ENCODE measurements at places on chromosomes 4 and X. TPM values are rescaled to one million over a fixed set of nuclear protein-coding genes. Genes with fewer than 3 reads are reported as not detected.

NXF2 gene
- polyA plus RNA-seq = not detected

TMEM165 gene
- 41.4 TPM for polyA plus RNA-seq

BEX3 gene
- polyA plus RNA-seq = 4.0 TPM

BEND2 gene
- 0.32 TPM for polyA plus RNA-seq

ASMT gene
- polyA plus RNA-seq = not detected

SSX3 gene
- not detected for polyA plus RNA-seq

FDCSP gene
- polyA plus RNA-seq = not detected

ARHGAP36 gene
- polyA plus RNA-seq = not detected

FGF13 gene
- polyA plus RNA-seq = not detected

GRCh38 chrX:30302956-30303355 lies 6.2 kb downstream of the NR0B1 start:
- H3K27me3 ChIP-seq = peaks cover 10% of the 10 kb centered on the region
- no peak for DNase-seq
- H3K36me3 ChIP-seq = no peaks in the 10 kb centered on the region
- H3K4me3 ChIP-seq = no peak overlapping the region
- H3K4me1 ChIP-seq = no peaks in the 10 kb centered on the region

GRCh38 chr4:112889619-112890527 lies 159.6 kb upstream of the ANK2 start:
- no peak for DNase-seq
- H3K27me3 ChIP-seq = no peaks in the 10 kb centered on the region
- H3K36me3 ChIP-seq = no peaks in the 10 kb centered on the region
- H3K4me3 ChIP-seq = no peak overlapping the region
- no peaks in the 10 kb centered on the region for H3K4me1 ChIP-seq
- no peak overlapping the region for H3K27ac ChIP-seq

DNA sequence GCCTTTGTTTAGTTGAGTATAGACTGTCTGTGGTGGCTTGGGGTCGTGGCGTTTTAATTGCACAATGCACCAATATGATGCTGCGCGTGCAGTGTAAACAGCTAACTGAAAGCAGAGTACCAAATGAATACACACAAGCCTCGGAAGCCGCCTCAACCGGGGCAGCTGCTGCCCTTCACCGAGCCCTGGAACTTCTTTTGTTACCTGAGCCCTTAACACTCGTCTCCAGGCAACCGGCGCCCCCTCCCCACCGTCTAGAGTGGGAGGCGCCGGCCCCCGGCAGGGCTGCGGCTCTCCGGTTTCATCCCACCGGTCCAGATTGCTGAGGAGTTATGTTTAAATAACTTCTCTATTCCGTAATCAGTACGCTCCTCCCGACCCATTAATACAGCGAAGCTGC lies 173.2 kb upstream of the TBL1X start:
- H3K4me1 ChIP-seq = peaks cover 6% of the 10 kb centered on the region
- peaks cover 38% of the 10 kb centered on the region for H3K27me3 ChIP-seq
- peak overlapping the region; percentile 50 for H3K4me3 ChIP-seq
- no peak for DNase-seq
- no peaks in the 10 kb centered on the region for H3K36me3 ChIP-seq

DNA sequence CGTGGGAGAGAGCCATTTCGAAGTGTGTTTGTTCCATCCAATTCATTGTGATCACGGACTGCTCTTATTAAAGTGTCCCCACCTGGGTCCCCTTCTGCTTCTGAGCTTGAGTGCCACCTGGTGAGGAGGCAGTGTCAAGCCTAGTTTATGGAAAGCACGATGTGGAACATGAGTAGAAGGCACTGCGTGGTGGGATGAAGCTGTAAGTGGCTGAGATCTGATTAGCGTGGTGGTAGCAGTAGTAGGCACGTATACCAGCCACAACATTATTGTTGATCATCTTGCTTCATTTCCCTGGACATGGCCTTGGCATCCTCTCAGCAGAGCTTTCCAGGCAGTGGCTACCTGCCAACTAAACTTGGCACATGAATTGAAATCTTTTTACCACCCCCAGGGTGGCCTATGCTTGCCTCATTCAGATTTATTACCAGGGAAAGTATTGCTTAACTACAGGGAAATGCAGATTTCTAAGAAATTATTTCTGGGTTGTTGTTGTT lies 46.4 kb downstream of the GPAT3 start:
- peak overlapping the region; percentile 0 for H3K27ac ChIP-seq
- H3K36me3 ChIP-seq = no peaks in the 10 kb centered on the region
- no peaks in the 10 kb centered on the region for H3K27me3 ChIP-seq
- no peak for DNase-seq
- H3K4me1 ChIP-seq = peaks cover 13% of the 10 kb centered on the region

- no peak for DNase-seq
- no peak overlapping the region for H3K4me3 ChIP-seq
- H3K27me3 ChIP-seq = no peaks in the 10 kb centered on the region
- no peaks in the 10 kb centered on the region for H3K36me3 ChIP-seq
Measured at GRCh38 chr4:22874334-22874912, 181.7 kb downstream of the GBA3 start.

DNA sequence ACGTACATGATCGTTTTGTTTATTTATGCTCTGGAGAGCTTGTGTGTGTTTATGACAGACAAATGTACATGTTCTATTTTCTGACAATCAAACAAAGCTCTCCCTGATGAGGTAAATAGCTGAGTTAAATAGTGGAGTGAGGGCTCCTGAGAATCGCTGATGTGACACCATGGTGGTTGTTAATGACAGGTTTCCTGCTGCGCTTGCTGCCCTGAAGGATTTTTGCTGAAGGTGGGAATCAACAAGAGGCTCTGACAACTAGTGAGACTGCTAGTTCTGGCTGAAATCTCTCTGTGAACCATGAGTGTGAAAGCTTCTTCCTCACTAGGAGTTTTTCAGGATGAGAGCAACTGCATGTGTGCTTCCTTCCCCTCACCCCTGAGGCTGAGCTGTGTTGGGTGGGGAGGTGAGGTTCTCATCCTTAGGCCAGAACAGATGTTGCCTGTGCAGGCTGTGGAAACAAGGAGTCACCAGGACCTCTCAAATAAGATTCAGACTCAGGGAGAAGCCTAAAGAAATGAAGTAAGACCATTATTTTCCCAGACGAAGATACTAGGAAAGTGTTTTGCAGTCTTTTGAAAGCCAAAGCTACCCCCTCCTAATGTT lies 173.4 kb upstream of the JADE1 start:
- peaks cover 6% of the 10 kb centered on the region for H3K27me3 ChIP-seq
- no peaks in the 10 kb centered on the region for H3K36me3 ChIP-seq
- H3K4me1 ChIP-seq = no peaks in the 10 kb centered on the region
- H3K27ac ChIP-seq = no peak overlapping the region

GRCh38 chr4:159682996-159683395 lies 580.1 kb downstream of the RAPGEF2 start:
- no peaks in the 10 kb centered on the region for H3K27me3 ChIP-seq
- H3K4me3 ChIP-seq = no peak overlapping the region
- no peaks in the 10 kb centered on the region for H3K36me3 ChIP-seq

- no peak overlapping the region for H3K4me3 ChIP-seq
- no peaks in the 10 kb centered on the region for H3K27me3 ChIP-seq
- no peaks in the 10 kb centered on the region for H3K4me1 ChIP-seq
- H3K36me3 ChIP-seq = no peaks in the 10 kb centered on the region
Measured at GRCh38 chrX:103417370-103417769, 41.0 kb downstream of the BEX3 start.

- H3K4me1 ChIP-seq = no peaks in the 10 kb centered on the region
- H3K4me3 ChIP-seq = no peak overlapping the region
- H3K27me3 ChIP-seq = no peaks in the 10 kb centered on the region
- no peak overlapping the region for H3K27ac ChIP-seq
- no peaks in the 10 kb centered on the region for H3K36me3 ChIP-seq
Measured at GRCh38 chr4:156326246-156326645, 372.6 kb upstream of the CTSO start.

GRCh38 chr4:112296949-112297880 lies at the start of gene ALPK1:
TSS of gene ALPK1 (plus strand) at chr4:112297369.
- H3K4me3 ChIP-seq = peak within 1 kb of the TSS; percentile 81
- H3K4me1 ChIP-seq = peaks cover 24% of the 10 kb centered on the region
- H3K36me3 ChIP-seq = no peaks in the 10 kb centered on the region
- H3K27ac ChIP-seq = peak within 1 kb of the TSS; percentile 92
- H3K27me3 ChIP-seq = no peaks in the 10 kb centered on the region
- peak; percentile 53 for DNase-seq

- H3K4me1 ChIP-seq = no peaks in the 10 kb centered on the region
- H3K4me3 ChIP-seq = no peak overlapping the region
- no peak overlapping the region for H3K27ac ChIP-seq
- no peaks in the 10 kb centered on the region for H3K27me3 ChIP-seq
- no peaks in the 10 kb centered on the region for H3K36me3 ChIP-seq
Measured at GRCh38 chrX:31796624-31797023, 724.8 kb upstream of the FTHL17 start.

GRCh38 chr4:137601934-137602333 lies 69.6 kb upstream of the PCDH18 start:
- H3K4me1 ChIP-seq = no peaks in the 10 kb centered on the region
- H3K4me3 ChIP-seq = no peak overlapping the region
- no peak overlapping the region for H3K27ac ChIP-seq
- no peaks in the 10 kb centered on the region for H3K27me3 ChIP-seq
